ENCODE measurements at places on chromosomes 11 and 22.

GRCh38 chr11:120305286-120305685, 19.8 kb upstream of the TLCD5 start:
- no peak for DNase-seq

DNA sequence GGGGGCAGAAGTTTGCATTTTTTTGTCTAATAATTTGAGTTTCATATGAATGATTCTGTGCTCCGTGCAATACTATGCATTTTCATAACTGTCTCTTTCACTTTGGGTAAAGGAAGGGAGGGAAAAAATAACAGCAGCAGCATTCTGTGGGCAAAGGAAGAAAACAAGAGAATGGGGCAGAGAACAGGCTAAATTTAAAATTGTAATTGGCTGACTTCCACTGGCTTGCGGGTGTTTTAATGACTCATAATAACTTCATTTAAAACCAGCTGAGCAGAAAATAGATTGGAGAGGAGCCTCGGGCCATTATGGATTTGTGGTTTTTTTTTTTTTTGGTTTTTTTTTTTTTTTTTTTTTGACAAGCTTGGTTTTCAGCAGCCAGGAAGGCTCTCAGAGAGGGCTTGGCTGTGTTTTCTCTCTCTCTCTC, 107.4 kb downstream of the ZBTB16 start:
- DNase-seq = no peak

GRCh38 chr11:8786933-8787332, 104.3 kb downstream of the RPL27A start:
- no peak for DNase-seq

GRCh38 chr11:82405421-82405820, 328.2 kb downstream of the FAM181B start:
- DNase-seq = no peak

DNA sequence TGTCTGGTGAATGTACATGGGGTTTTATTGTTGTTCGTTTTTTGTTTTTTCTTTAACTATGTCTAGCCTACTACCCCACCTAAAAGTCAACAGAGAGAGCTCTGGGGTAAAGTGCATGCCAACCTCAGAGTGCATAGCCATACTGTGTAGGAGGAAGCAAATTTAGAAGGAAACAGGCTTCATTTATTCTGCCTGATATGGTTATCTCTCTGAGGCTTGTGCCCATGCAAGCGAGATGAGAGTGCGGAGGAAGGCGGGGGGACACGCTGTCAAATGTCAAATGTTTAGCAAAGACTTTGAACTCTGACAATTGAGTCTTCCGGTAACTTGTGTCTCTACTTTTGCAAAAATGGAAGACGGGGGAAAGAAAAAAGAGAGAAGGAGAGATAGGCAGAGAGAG, 295.5 kb downstream of the ETS1 start:
- peak; percentile 39 for DNase-seq

GRCh38 chr11:95228081-95228749, 2.8 kb downstream of the SESN3 start:
- no peak for DNase-seq

- DNase-seq = no peak
Measured at GRCh38 chr22:29587938-29588699, 7.2 kb upstream of the NIPSNAP1 start.

- no peak for DNase-seq
Measured at GRCh38 chr11:112228706-112229105, 2.5 kb downstream of the PTS start.

GRCh38 chr22:23178512-23179254, 1.6 kb upstream of the BCR start:
- DNase-seq = peak; percentile 70

DNA sequence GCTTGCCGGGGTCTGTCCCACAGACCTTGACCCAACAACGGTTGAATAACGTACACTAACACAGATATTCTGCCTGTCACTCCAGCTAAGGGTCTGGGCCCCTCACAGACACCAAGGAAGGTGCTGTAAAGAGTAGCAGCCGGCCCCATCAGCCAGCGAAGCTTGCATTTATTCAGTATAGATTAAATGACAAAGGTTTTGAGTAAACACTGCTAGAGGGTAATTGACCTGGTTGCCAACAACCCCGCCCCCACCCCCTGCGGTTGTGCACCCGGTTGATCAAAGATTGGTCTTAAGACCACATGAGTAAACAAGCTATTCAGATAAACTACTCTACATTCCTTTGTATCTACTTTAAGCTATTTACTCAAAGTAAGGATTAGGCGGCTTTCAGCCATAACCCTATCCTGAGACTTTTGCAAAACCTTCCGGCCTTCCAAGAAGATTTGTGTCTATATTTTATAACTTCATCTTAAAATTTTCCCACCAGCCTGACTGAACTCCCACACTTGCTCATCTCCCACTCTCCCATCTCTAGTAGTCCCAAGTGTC, 4.8 kb upstream of the CKAP5 start:
- DNase-seq = no peak

GRCh38 chr11:2975594-2975993, 16.5 kb downstream of the NAP1L4 start:
- DNase-seq = no peak

DNA sequence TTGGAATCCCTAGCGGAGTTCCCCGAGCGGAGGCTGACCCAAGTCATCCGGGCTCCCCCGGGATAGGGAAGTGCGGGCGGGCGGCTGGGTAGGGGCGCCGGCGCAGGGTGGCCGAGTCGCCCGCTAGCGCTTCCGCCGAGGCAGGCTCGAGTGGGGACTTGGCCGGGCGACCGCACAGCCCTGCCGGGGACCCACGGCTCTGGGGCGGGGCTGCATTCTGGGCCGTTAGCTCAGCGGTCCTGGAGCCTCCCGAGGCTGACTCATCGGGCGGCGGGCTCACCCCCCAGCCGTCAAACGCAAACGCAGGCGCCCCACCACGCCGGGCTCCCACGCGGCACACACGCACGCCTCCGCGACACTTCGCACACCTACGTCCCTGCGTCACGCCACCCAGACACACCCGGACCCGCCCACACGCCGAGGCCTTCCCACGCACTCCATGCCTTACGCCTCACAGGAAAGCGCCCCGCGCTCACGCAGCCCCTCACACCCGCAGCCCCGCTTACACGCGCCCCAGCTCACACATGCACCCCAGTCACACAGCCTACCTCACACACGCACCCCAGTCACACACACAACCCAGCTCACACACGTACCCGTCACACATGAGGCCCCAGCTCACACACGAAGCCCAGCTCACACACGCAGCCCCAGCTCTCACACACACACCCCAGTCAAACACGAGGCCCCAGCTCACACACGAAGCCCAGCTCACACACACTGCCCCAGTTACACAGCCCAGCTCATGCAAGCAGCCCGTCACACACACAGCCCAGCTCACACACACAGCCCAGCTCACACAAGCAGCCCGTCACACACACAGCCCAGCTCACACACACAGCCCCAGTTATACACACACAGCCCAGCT, 1.2 kb downstream of the PHLDB1 start:
- DNase-seq = peak; percentile 89

- no peak for DNase-seq
Measured at GRCh38 chr22:43755011-43755410, 57.1 kb downstream of the EFCAB6 start.

DNA sequence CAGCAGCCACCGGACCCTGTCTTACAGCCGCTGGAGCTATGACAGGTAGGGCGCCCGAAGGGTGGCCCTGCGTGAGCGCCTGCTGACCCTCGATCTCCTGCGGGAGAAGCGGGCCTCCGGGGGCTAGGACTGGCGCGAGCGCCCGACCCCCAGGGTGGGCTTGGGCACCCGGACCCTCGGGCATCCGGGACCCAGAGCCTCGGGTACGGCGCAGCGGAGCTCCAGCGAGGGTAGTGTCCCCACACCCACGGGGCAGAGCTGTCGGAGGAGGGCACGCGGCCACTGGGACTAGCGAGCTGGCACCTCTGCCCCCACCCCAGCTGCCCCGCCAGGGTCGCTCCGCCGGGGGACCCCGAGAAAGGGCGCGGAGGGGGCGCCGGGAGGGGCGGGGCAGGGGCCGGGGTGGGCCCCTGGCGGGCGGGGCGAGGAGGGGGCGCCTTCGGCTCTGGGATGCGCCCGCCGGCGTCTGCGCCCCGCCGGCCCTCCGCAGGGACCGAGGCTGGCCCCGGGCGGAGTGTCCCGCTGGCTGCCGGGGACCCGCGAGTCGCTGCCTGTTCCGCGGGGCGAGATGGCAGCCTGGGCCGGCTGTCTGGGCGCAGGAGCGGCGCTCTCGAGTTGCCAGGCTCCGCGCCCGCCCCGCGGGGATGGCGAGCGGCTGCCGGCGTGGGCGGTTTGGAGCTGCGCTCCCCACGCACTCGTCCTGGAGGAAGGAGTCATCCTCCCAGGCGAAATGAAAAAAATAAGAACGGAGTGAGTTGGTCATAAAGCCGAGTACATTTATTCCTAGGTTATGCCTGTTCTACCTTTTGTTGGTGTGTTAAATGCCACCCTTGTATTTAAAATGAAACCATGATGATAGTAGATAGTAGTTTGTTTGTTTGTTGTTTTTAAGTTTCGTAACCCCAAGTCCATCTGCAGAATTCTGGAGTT, 32.4 kb downstream of the EIF3F start:
- no peak for DNase-seq

DNA sequence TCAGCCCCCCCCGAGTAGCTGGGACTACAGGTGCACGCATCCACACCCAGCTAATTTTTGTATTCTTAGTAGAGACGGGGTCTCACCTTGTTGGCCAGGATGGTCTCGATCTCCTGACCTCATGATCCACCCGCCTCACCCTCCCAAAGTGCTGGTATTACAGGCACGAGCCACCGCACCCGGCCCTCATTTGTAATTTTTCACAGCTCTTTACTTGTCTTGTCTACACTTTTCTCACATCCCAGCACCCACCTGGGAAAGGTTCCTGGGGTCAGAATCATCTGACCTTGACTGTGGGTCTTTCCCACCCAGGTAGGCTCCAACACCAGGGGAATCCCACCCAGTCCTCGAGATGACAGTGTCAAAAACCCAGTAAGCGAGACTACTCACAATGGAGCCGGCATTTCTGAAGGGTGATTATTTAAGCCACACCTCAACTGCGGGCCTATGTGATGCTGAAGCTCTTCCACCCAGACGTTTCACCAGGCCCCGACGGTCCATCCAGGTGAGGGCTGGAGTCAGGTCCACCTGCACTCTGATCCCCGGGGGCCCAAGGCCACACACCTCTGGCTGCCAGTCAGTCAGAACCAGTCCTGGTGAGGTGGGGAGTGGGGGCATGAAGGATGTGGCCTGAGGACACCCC, 23.4 kb downstream of the CELSR1 start:
- DNase-seq = no peak

GRCh38 chr22:45608763-45609180, 62.9 kb upstream of the ATXN10 start:
- DNase-seq = no peak

GRCh38 chr11:704781-705645, 1.0 kb upstream of the EPS8L2 start:
- no peak for DNase-seq

GRCh38 chr11:108316061-108316460, 93.2 kb downstream of the ATM start:
- no peak for DNase-seq

DNA sequence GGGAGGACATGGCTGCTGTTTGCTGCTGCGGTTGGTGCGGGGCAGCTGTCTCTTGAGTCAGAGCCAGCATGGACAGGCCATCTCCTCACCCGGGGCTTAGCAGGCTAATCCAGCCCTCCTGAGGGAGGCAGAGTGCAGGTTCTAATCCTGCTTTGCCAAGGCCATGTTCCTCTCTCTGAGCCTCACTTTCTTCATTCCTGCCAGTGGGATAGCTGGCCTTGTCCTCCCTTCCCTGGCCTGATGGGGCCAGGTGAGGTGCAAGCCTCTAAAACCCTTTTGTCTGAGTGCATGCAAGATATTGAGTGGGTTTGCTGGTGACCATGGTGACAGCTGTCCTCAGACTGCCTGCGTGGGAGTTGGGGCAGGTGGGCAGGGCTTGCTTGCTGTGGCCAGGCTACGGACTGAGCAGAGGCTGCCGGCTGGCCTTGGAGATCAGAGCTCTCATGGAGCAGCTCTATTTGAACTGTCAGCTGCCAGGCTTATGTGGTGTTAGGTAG, 3.6 kb downstream of the USP35 start:
- DNase-seq = no peak

DNA sequence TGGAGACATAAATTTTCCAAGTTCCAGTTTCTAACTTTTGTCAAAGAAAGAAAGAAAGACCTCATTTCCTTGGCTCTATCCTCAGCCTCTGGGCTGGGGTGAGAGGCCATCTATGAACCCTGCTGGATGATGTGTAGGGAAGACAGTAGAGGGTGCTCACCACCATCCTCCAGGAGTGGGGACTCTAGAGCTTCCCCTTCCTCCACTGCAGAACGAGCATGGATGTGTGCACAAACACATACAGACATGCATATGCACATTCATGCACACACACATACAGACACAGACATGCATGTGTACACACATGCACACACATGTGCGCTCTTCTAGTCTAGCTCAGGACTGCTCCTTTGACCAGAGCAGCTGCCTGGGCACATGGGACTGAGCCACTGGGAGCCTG, 565.8 kb downstream of the BUD13 start:
- DNase-seq = no peak

DNA sequence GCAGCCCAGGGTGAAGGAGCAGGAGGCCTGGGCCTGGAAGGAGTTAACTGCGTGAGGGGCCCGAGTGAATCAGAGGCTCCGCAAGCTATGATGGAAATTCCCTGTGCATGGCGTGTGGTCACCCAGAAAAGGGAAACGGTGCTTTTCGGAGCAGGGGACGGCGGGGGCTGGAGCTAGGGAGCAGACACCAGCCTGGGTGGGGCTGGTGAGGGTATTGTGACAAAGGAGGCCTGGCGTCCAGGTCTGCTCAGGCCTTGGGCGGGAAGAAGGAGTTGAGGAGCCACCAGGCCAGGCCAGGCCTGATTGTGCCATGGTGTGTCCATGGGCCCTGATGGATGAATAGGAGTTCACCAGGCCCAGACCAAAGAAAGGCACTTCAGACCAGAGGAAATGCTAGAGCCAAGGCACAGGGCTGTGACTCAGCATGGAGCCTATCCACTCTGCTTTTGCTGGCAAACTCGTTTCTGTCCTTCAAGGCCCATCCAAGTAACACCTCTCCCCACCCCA, 12.8 kb upstream of the SPI1 start:
- no peak for DNase-seq

- peak; percentile 48 for DNase-seq
Measured at GRCh38 chr22:23278883-23279675, 98.8 kb downstream of the BCR start.

DNA sequence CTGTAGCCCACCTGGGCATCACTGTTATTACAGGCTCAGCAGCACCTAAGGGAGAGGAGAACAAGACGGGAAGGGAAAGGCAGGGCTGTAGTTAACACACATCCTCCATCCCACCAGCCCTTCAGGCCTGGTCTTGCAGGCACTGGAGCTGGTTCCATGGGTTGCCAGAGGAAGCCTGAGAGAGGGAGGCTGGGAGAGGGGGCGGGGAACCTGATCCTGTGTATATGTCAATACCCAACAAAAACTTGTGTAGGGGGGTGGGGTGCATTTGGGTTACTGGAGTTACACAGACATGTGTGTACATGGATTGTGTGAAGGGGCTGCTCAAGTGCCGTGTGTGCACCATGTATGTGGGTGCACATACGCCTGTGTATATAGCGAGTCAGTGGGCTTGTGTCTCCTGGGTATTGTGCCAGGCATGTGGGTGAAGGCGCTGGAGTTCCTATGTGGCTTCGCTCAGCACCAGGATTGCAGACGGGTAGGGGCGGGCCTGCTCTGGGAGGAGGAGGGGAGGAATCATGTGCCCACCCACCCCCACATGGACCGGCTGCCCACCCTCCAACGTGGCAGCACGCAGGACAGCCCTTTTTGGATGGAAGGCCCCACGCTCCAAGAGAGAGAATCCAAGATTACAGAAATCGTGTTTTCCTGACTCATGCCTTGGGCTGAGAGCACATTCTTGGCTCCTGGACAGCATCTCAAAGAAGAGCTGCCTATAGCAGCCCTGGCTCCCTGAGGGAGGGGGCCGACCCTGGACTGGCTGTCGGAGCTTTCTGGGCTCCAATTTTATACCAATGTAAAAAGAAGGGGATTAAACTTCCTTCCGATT, 4.2 kb upstream of the SERPINH1 start:
- DNase-seq = peak; percentile 70
